ENCODE measurements at places on chromosomes 1 and 21. TPM values are rescaled to one million over a fixed set of nuclear protein-coding genes. Genes with fewer than 3 reads are reported as not detected.

The FMN2 gene
- 115 TPM for total RNA-seq

The NLRP3 gene
- total RNA-seq = 0.19 TPM

The LAPTM5 gene
- 0.74 TPM for total RNA-seq

The CC2D1B gene
- 27.3 TPM for total RNA-seq

The WNT3A gene
- not detected for total RNA-seq

The BSND gene
- total RNA-seq = not detected

The MIXL1 gene
- not detected for total RNA-seq

The USH2A gene
- total RNA-seq = 0.02 TPM

The SLC6A17 gene
- 2.1 TPM for total RNA-seq

DNA sequence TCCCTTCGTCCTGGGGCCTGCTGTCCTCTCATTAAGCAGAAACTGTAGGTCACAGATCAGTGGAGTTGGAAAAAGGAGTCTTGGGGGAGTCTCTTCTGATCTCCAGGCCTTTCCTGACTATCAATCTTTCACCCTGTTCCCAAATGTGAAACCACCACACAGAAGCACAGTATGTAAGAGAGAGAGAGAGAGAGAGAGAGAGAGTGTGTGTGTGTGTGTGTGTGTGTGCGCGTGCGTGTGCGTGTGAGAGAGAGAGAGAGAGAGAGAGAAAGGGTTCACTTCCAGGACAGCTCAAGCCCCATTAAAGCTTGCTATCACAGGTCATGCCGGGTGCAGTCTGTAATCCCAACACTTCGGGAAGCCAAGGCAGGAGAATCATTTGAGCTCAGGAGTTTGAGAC is 1.5 kb upstream of the TTC24 start:
- H3K27ac ChIP-seq = no peak overlapping the region
- no peaks in the 10 kb centered on the region for H3K36me3 ChIP-seq
- no peak overlapping the region for H3K4me3 ChIP-seq
- peaks cover 24% of the 10 kb centered on the region for H3K27me3 ChIP-seq
- no peak for DNase-seq
- peaks cover under 1% of the 10 kb centered on the region for H3K4me1 ChIP-seq

GRCh38 chr1:31642366-31642765 is 2.3 kb downstream of the PEF1 start:
- no peak overlapping the region for H3K4me3 ChIP-seq
- H3K36me3 ChIP-seq = no peaks in the 10 kb centered on the region
- H3K27me3 ChIP-seq = no peaks in the 10 kb centered on the region

GRCh38 chr1:185559151-185559550 is 175.0 kb upstream of the HMCN1 start:
- H3K27ac ChIP-seq = no peak overlapping the region
- no peaks in the 10 kb centered on the region for H3K36me3 ChIP-seq
- H3K27me3 ChIP-seq = no peaks in the 10 kb centered on the region
- H3K4me1 ChIP-seq = peaks cover 41% of the 10 kb centered on the region
- no peak for DNase-seq

- peak overlapping the region; percentile 60 for H3K4me3 ChIP-seq
- peak overlapping the region; percentile 83 for H3K27ac ChIP-seq
- H3K27me3 ChIP-seq = no peaks in the 10 kb centered on the region
- peaks cover 26% of the 10 kb centered on the region for H3K36me3 ChIP-seq
- peaks cover 55% of the 10 kb centered on the region for H3K4me1 ChIP-seq
- DNase-seq = peak; percentile 99
These were observed 43.0 kb downstream of the SLC9A1 start for GRCh38 chr1:27111626-27112573.

DNA sequence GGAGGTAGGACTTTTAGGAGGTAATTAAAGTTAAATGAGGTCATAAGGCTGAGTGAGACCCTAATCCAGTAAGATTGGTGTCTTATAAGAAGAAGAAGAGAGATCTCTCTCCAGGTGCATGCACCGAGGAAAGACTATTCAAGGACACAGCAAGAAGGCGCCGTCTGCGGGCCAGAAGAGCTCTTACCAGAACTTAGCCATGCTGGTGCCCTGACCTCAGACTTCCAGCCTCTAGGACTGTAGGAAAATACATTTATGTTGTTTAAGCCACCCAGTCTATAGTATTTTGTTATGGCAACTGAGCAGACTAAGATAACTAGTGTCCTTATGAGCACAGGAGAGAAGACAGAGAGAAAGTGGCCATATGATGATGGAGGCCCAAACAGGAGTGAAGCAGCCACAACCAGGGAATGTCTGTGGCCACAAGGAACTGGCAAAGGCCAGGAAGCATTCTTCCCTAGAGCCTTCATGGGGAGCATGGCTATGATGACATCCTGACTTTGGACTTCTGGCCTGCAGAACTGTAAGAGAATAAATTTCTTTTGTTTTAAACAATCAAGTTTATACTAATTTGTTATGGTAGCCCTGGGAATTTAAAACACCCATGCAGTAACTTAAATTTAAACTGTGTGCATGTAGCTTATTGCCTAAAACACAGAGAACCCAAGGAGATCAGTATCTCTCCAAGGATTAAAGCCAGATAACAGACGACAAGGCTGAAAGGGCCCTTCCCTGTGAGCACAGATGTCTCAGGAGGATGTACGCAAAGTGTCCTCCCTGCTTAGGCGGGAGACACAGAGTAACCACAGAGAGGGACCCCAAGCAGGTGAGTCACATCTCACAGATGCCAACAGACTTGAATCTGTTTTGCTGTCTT is 9.9 kb upstream of the CD58 start:
- no peak overlapping the region for H3K4me3 ChIP-seq
- H3K36me3 ChIP-seq = no peaks in the 10 kb centered on the region
- peaks cover 30% of the 10 kb centered on the region for H3K27me3 ChIP-seq
- peak; percentile 9 for DNase-seq
- H3K4me1 ChIP-seq = no peaks in the 10 kb centered on the region

DNA sequence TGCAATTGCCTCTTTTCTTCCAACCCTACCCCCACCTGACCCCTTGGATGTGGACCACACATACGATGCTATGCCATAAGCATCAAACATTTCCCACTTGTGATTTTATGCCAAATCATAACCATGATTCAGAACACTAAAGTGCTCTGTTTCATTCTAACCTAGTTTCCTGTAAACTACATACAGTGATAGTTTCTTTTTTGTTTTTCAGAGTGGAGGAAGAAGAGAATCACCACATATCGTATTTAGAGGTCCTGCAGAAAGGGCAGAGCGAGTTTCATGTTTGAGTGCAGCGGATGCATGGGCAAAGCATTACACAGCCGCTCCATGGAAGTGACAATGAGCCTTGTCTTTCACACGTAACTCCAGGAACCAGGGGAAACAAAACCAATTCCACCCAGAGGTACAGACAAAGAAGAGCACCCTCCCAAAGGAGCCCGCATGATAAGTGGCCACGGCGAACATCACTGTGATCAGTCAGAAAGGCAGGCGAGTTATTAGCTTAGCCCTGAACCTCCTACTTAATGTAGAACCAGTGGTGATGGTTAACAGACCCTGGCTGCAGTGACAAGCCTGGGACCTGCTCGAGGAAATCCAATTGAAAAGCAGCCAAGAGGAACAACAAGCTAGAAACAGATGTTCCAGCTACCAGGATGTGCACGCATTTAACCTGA is 64.0 kb upstream of the ZNF281 start:
- H3K4me1 ChIP-seq = peaks cover 36% of the 10 kb centered on the region
- no peaks in the 10 kb centered on the region for H3K27me3 ChIP-seq
- H3K27ac ChIP-seq = no peak overlapping the region
- no peaks in the 10 kb centered on the region for H3K36me3 ChIP-seq
- peak overlapping the region; percentile 53 for H3K4me3 ChIP-seq

- peak overlapping the region; percentile 94 for H3K27ac ChIP-seq
- no peak for DNase-seq
- peaks cover 78% of the 10 kb centered on the region for H3K4me1 ChIP-seq
- H3K4me3 ChIP-seq = no peak overlapping the region
- H3K36me3 ChIP-seq = peaks cover 50% of the 10 kb centered on the region
- H3K27me3 ChIP-seq = no peaks in the 10 kb centered on the region
These were observed 54.7 kb downstream of the MRPS6 start for GRCh38 chr21:34128124-34128523.

DNA sequence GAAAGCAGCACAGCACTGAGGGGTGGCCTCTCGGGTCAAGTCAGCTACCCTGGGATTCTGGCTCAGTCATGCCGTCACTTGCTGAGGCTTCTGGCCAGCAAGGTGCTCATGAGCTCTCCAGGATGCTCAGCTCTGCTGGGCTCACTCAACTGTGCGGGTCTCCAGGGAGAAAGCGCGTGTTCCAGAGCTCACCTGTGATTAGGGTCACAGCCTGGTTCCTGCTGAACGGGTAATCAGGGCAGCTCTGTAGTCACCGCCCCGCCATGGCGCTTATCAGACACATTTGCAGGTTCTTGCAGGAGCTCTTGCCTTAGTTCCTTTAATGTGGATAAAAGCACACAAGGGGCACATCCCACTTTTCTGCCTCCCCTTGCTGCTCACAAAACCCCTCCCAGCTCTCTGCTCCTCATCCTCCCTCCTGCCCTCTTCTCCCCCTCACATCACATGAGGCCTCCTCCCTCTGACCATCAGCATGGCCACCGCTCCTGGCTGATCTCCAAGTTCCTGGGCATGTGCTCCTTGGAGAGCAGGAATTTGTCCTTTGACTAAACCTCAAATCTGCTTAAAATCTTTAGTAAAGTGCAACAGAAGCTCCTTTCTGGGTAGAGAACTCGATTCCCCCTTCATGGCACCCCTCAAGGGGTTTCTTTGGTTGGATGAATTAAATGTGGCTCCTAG is 2.0 kb downstream of the PCP4 start:
- H3K4me3 ChIP-seq = no peak overlapping the region
- H3K27me3 ChIP-seq = peaks cover 8% of the 10 kb centered on the region
- no peaks in the 10 kb centered on the region for H3K4me1 ChIP-seq
- no peak overlapping the region for H3K27ac ChIP-seq

DNA sequence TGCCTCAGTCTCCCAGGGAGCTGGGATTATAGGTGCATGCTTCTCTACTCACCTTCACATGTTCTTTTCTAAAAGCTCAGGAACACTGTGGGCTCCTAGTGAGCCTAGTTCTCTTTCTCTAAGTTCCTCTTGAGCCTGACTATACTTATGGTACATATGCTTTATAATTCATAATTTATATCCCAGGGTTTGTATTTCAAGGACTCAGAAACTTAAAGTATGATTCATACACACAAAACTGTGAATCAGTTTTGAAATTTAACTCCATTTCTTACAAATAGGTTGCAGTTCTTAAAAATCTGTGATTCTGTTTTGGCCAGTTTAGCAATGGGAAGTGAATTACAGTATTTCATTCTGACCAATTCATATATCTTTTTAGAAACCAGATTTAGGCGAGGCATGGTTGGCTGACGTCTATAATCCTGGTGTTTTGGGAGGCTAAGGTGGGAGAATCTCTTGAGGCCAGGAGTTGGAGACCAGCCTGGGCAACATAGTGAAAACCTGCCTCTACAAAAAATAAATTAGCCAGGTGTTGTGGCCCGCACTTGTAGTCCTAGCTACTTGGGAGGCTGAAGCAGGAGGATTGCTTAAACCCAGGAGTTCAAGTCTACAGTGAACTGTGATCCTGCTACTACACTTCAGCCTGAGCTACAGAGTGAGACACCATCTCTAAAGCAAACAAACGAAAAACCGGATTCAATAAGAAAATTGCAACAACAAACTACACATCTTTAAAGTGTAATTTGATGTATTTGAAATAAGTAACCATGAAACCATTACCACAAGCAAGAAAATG is 15.6 kb downstream of the RASAL2 start:
- peaks cover 52% of the 10 kb centered on the region for H3K4me1 ChIP-seq
- no peak for DNase-seq
- H3K27me3 ChIP-seq = peaks cover 2% of the 10 kb centered on the region
- no peak overlapping the region for H3K4me3 ChIP-seq
- H3K27ac ChIP-seq = peak overlapping the region; percentile 55

DNA sequence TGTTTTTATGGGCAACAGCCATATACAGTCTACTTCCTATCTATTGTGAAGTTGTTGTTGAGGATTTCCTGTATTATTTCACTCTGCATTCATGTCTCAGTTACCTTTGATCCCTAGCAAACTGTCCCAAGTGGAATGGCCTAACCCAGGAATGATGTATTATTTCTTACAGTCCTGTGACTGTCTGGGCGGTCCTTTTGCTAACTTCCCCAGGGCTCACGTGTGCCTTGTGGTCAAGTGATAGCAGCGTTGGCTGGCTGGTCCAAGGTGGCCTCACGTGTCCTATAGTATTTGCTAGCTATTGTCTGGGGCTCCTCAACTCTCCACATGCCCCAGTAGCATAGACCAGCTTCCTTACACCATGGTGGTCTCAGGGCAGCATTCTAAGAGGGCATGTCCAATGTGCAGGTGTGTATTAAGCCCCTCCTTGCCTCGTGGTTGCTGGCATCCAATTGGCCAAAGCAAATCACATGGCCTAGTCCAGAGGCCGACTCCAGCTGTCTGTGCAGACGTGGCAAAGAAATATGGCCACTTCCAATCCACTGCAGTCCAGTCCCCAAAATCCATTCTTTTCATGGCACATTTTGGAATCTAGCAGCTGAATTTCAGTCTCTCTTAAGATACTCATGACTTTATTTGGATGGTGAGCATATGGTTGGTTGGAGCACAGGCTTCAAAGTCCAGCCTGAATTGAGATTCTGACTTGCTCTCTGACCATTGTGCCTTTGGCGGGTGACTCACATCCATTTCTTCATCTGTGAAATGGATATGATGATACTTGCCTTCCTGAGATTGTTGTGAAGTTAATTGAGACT is 94.1 kb downstream of the GALNT2 start:
- peaks cover 51% of the 10 kb centered on the region for H3K4me1 ChIP-seq
- H3K36me3 ChIP-seq = peaks cover 9% of the 10 kb centered on the region
- no peaks in the 10 kb centered on the region for H3K27me3 ChIP-seq
- no peak overlapping the region for H3K27ac ChIP-seq

DNA sequence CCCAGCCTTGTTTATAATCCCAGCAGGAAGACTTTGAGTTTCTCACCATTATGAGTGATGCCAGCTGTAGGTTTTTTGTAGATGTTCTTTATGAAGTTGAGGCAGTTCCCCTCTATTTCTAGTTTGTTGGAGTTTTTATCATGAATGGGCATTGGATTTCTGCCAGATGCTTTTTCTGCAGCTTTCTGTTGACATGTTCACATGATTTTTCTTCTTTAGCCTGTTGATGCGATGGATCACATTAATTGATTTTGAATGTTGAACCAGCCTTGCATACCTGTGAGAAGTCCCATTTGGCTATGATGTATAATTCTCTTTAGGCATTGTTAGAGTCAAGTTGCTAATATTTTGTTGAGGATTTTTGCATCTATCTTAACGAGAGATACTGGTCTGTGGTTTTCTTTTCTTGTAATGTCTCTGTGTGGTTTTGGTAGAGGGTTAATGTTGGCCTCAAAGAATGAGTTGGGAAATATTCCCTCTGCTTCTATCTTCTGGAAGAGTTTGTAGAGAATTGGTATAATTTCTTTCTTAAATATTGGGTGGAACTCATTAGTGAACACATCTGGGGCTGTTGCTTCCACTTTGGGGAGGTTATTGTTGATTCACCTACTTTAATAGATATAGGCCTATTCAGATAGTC is 33.2 kb downstream of the ZBTB40 start:
- H3K36me3 ChIP-seq = peaks cover 17% of the 10 kb centered on the region
- H3K27ac ChIP-seq = no peak overlapping the region
- H3K4me1 ChIP-seq = no peaks in the 10 kb centered on the region
- H3K4me3 ChIP-seq = no peak overlapping the region
- no peaks in the 10 kb centered on the region for H3K27me3 ChIP-seq
- DNase-seq = no peak
